Left cardiac atrium (tissue), 4 donors: ENCODE measurements at places on chromosomes 16 and 17. TPM values are rescaled to one million over a fixed set of nuclear protein-coding genes. Genes with fewer than 3 reads are reported as not detected.

Gene ZC3H18
- total RNA-seq = 25.3 TPM

GRCh38 chr16:28168991-28169554 lies 42.7 kb downstream of the XPO6 start:
- DNase-seq = no peak

DNA sequence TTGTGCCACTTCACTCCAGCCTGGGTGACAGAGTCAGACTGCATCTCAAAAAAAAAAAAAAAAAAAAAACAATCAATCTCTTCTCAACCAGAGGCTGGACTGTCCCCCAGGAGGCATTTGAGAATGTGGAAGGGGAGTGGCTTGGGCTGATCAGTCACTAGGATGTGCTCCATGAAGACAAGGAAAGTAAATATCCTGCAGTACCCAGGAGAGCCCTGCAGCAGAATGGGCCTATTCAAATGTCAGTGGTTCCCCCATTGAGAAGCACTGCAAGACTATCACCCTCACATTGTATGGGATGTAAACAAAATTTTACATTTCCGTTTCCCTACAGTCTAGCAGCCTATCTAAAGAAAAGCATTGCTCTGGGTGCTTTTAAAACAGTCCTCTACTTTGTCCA lies 70.3 kb downstream of the DNAH9 start:
- no peak for DNase-seq

DNA sequence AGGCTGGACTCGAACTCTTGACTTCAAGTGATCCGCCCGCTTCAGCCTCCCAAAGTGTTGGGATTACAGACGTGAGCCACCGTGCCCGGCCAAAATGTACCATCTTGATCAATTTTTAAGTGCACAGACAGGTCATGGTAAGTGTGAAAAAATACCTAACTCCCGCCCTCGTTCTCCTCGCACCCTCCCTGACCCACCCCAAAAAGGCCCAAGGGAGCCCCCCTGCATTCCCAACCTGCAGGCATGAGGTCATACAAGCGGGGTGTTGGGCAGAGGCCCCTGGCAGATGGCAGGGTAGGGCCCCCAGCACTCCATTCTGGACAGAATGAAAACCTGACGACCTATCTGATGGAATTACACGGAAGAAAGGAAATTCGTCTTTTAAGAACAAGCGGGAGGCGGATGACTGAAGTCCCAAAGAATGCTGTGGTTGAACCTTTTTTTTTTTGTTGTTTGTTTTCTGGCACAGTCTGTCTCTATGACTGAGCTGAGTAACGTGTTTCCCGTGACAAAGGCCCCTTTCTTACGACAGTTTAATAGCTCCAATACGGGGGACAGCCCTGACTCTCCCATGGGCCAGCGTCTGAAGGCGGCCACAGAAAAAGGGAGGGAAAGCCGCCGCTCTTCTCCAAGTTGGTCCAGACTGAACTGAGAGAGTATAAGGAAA lies 376.4 kb downstream of the SLC39A11 start:
- peak; percentile 23 for DNase-seq

DNA sequence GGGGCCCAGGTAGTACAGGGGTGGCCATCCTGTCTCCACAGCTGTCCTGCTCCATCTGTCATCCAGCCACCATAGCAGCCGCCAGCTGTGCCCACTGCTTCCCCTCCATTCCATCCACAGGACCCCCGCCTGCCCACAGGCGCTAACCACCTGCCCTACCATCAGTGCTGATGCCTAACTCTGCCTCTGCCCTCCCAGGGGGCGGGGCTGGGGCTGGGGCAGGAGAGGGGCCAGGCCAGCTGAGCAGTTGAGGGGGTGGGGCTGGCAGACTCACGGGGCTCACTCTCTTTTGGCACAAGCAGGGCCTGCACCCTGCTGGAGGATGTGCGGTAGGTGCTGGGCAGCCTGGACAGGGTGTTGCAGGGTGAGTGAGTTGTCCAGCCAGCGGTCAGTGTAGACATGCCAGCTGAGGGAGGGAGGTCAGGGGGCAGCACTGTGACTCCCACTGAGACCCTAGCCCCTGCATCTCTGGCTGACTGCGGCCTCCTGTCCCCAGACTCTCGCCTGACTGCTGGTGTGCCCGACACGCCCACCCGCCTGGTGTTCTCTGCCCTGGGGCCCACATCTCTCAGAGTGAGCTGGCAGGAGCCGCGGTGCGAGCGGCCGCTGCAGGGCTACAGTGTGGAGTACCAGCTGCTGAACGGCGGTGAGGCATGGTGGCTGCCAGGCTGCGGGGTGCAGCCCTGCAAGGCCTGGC lies 9.6 kb downstream of the GALK1 start:
- DNase-seq = no peak

DNA sequence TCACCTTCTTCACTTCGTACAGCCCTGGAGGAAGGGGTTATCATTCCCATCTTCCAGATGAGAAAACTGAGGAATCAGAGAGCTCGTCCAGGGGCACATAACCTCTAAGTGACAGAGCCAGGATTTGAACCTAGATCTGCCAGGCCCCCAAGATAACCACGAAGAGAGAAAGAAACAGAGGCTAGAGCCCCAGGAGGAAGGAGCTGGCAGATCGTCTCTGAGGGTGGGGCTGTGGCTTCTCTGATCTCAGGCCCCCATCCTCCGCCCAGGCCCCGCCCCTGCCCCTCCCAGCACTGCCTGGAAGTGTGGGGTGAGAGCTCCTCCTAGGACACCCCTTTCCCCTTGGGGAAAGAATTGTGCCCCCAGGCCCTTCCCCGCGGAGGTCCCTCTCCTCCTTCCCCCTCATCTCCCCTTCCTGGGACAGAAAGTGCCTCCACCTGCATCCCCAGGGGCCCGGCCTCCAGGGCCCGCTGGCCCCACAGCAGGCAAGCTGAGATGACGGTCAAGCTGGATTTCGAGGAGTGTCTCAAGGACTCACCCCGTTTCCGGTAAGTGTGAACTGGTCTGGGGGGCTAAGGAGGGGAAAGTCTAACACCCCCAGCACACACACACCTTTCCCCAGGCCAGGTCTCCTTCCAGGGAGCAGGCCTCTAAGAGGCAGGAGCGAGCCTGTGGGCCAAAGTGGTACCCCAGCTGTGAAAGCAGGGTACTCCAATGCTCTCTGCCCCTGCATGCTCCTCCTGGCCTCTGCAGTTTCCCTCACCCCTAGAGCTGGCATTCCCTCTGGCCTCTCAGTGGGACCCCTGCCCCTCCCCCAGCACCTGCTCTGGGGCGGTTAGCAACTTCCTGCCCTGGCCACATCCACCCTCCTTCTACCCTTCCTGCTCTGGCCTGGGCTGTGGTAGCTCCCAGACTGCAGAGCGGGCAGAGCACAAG lies at the start of gene ACAP1:
Gene ACAP1 (plus strand): TSS at position 290 of the 936 bp plus-strand sequence. CDS start 206 bp downstream, at position 496.
- DNase-seq = no peak

GRCh38 chr17:7589204-7589868 lies 558 bp downstream of the SOX15 start:
- peak; percentile 89 for DNase-seq
